ENCODE measurements at places on chromosomes 13 and 19.
A peak's percentile ranks its signal among the peaks of the same experiment; 100 is the strongest.

- H3K4me1 ChIP-seq = peaks cover 10% of the 10 kb centered on the region
- no peaks in the 10 kb centered on the region for H3K27me3 ChIP-seq
- no peaks in the 10 kb centered on the region for H3K36me3 ChIP-seq
- H3K27ac ChIP-seq = no peak overlapping the region
- no peak for DNase-seq
- no peak overlapping the region for H3K4me3 ChIP-seq
These were observed 15.3 kb downstream of the ATP7B start for GRCh38 chr13:51995677-51996551.

DNA sequence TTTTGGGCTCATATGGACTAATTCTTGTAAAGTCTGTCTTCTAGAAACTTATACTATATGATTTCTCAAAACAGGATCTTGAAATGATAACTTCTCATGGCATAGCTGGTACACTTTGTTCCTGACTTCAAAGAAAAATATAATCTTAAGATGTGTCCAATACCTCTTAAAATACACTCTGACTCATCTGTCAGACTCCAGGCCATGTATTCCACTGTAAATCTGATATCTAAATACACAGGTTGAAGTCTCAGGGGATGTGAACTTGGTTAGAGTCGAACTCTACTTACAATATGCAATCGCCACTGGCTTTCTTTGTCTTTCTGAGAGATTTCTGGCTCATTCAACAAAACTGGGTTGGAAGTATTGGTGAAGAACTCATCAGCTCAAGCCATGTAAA is 99.8 kb downstream of the LACC1 start:
- no peak for DNase-seq
- no peak overlapping the region for H3K4me3 ChIP-seq
- H3K27ac ChIP-seq = no peak overlapping the region
- no peaks in the 10 kb centered on the region for H3K27me3 ChIP-seq

DNA sequence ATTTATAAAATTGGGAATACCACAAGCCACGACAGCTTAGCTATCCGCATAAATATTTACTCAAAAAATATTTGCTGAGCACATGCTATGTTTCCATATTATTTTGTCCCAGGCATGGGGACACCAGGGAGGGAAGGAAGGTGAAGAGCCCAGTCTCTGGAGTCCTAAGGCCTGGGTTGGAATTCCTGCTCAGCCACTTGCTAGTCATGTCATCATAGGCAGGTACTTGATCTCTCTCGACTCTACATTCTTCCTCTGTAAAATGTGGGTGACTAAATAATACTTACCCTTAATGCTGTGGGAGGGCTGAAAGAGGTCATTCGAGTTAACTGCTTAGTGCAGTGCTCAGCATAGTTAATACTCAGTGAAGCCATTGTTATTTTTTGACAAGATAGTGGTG is 4.3 kb upstream of the RNASEH2B start:
- H3K27me3 ChIP-seq = no peaks in the 10 kb centered on the region
- H3K4me3 ChIP-seq = no peak overlapping the region
- no peak for DNase-seq
- no peaks in the 10 kb centered on the region for H3K36me3 ChIP-seq

DNA sequence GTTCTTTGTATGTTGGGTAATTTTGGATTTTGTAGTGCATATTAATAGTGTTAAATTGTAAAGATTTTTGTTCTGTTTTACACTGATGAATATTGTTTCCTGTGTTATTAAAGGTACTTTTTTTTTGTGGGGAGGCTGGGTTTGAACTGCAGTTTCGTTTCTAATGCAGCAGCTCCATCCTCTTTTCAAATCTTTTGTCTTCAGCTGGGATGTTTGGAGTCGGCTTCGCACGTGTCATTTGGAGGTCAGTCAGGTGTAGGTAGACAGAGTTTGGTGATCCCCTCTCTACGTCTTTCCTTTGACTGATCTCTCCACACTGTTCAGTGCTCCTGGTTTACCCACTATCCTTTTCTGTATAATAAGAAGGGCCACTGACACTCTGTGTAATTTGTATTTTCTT is 30.3 kb downstream of the TDRD3 start:
- no peaks in the 10 kb centered on the region for H3K4me1 ChIP-seq
- no peak for DNase-seq
- no peak overlapping the region for H3K27ac ChIP-seq

- DNase-seq = no peak
- no peaks in the 10 kb centered on the region for H3K4me1 ChIP-seq
- H3K27ac ChIP-seq = no peak overlapping the region
- no peak overlapping the region for H3K4me3 ChIP-seq
These were observed 56.8 kb downstream of the DNAJC15 start for GRCh38 chr13:43080199-43080598.

GRCh38 chr19:21210037-21210621 is 68.3 kb downstream of the ZNF431 start:
- H3K4me1 ChIP-seq = no peaks in the 10 kb centered on the region
- H3K4me3 ChIP-seq = peak overlapping the region; percentile 13
- no peaks in the 10 kb centered on the region for H3K27me3 ChIP-seq
- peak overlapping the region; percentile 2 for H3K27ac ChIP-seq

DNA sequence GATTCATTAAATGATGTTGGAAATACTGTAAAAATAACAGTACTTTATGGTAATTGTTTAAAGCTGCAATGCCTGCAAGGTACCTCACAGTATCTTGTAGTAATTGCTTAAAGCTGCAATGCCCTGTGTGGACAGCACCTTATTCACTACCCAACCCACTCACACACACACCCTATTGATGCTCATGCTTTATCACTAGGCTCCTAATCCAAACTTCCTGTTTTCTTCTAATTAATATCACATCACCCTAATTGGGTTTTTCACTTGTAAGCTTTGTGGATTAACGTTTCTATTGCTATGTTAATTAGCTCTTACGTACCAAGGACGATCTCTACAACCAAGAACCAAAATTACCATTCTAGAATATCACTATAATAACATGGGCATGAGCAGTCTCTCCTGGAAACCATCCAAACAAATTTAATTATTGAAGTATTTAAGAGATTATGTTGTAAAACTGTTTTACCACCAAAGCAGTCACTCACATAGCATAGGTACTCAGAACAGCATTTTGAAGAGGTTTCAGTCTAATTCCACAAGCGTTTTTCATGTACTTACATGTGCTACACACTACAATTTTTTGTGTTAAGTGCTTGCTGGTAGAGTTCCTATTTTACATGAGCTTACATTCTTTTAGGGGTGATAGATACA is 303.8 kb downstream of the PCDH9 start:
- no peak overlapping the region for H3K4me3 ChIP-seq
- no peaks in the 10 kb centered on the region for H3K36me3 ChIP-seq
- no peaks in the 10 kb centered on the region for H3K4me1 ChIP-seq
- no peak overlapping the region for H3K27ac ChIP-seq
- no peak for DNase-seq
- no peaks in the 10 kb centered on the region for H3K27me3 ChIP-seq

DNA sequence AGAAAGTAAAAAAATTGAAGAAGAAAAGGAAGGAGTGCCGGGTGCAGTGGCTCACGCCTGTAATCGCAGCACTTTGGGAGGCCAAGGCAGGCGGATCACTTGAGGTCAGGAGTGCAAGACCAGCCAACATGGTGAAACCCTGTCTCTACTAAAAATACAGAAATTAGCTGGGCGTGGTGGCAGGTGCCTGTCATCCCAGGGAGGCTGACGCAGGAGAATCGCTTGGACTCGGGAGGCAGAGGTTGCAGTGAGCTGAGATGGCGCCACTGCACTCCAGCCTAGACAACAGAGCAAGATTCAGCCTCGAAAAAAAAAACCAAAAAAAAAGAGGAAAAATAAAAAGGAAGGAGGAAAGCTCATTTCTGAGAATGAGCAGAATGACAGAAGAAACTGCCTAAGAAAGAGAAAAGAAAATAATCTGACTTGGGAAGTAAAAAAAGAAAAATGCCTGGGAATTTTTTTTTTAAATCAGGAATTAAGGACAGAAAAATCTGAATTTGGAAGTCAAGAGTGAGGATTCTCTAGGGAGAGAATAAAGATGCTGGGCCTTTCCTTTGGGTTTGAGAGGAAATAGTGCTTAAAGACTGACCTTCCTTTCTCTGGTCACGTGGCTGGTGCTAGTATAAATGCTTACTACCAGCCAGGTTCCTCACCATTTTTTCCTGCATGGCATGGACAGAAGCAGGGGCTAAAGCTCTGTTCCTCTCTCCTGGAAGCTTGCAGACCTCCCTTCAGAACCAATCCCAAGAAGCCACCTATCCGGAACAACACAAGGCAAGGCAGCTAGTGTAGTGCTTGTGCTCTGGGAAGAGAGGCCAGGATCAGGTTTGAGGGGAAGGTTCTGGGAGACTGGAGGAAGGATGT is at the start of gene FFAR2:
Gene FFAR2, plus strand, starts transcription at position 652 of the 864 bp plus-strand sequence. CDS start 1,458 bp downstream, outside the sequence.
- no peak within 1 kb of the TSS for H3K4me3 ChIP-seq
- no peaks in the 10 kb centered on the region for H3K4me1 ChIP-seq
- no peaks in the 10 kb centered on the region for H3K36me3 ChIP-seq
- H3K27me3 ChIP-seq = no peaks in the 10 kb centered on the region
- no peak for DNase-seq

DNA sequence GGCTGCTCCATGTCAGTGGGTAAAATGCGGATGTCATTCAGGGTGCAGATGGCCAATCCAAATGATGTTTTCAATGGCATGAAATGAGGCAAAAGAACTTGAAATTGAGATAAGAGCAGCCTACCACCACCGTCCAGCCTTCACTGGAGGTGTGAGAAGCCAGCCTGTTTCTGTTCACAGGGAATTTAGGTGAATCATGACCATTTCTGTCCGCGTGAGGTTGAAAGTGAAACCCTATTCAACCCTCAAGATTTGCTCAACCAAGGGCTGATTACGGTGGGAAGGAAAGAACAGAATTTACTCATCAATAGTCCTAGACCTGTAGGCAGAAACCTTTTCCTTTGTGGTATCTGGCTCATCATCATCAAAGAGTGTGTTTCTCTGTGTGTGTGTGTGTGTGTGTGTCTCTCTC is 370.7 kb downstream of the COG6 start:
- H3K4me3 ChIP-seq = no peak overlapping the region
- no peaks in the 10 kb centered on the region for H3K27me3 ChIP-seq
- DNase-seq = no peak

DNA sequence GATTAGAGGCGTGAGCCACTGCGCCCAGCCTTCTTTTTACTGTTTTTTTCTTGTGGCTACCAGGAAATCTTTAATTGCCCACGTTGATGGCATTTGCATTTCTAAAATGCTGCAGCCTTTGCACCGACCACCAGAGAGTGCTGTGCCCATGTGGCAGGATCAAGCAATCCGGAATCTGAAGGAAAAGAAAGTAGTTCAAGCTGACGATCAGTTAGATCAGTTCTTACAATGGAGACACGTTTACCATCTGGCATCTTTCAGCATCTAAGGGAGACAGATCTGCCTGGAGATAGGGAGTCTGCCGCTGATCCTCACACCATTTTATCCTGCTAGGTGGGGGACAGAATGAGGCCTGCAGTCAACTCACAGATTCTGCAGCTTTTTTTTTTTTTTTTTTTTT is 19.9 kb downstream of the TINCR start:
- H3K4me1 ChIP-seq = no peaks in the 10 kb centered on the region
- DNase-seq = peak; percentile 32
- no peaks in the 10 kb centered on the region for H3K36me3 ChIP-seq
- no peak overlapping the region for H3K27ac ChIP-seq
- no peak overlapping the region for H3K4me3 ChIP-seq

DNA sequence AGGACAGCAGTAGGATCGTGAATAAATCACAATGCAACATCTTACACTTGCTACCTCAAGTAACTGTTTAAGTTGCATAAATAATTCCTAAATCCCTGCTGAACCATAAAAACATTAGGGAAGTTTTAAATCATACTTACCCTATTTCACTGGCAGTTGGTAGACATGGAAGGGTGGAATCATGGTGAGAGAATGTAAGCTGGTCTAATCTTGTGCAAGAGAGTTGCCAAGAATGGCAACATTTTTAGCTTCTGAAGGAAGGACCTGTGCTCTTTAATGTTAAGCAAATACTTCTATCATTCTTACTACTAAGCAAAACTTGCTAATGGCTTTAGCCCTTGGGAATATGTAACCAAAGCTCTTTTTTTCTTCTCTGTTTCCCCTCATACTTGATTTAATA is 46.8 kb downstream of the MTUS2 start:
- no peaks in the 10 kb centered on the region for H3K27me3 ChIP-seq
- H3K36me3 ChIP-seq = no peaks in the 10 kb centered on the region
- H3K27ac ChIP-seq = no peak overlapping the region
- H3K4me1 ChIP-seq = no peaks in the 10 kb centered on the region
- no peak overlapping the region for H3K4me3 ChIP-seq

GRCh38 chr13:27662738-27663470 is 41.2 kb downstream of the POLR1D start:
- no peak overlapping the region for H3K27ac ChIP-seq
- peaks cover 10% of the 10 kb centered on the region for H3K36me3 ChIP-seq
- H3K4me3 ChIP-seq = no peak overlapping the region
- H3K4me1 ChIP-seq = no peaks in the 10 kb centered on the region
- DNase-seq = no peak

DNA sequence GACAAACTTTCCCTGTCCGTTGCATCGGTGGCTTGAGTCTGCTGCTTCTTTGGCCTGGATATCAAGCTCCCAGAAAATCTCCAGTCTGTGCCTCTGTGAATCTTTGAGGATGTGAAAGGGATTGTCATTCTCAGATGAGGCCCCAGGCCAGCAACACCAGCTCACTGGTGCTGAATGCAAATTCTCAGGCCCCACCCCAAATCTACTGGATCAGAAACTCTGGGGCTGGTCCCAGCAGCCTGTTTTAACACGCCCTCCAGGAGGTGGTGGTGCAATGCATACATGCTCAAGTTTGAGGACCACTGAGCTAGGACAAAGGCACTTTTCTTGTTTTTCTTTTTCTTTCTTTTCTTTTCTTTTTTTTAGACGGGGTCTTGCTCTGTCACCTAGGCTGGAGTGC is 23.6 kb downstream of the TNFSF11 start:
- H3K4me1 ChIP-seq = no peaks in the 10 kb centered on the region
- H3K27ac ChIP-seq = no peak overlapping the region
- H3K36me3 ChIP-seq = no peaks in the 10 kb centered on the region

GRCh38 chr19:4038057-4038456 is 28.6 kb downstream of the ZBTB7A start:
- H3K4me1 ChIP-seq = peaks cover 3% of the 10 kb centered on the region
- DNase-seq = no peak
- peaks cover 54% of the 10 kb centered on the region for H3K36me3 ChIP-seq

- peaks cover 89% of the 10 kb centered on the region for H3K27me3 ChIP-seq
- H3K27ac ChIP-seq = no peak overlapping the region
These were observed 30.7 kb downstream of the NFIX start for GRCh38 chr19:13025819-13026456.

- DNase-seq = peak; percentile 76
- H3K27ac ChIP-seq = no peak overlapping the region
- H3K4me1 ChIP-seq = no peaks in the 10 kb centered on the region
- no peaks in the 10 kb centered on the region for H3K36me3 ChIP-seq
- H3K4me3 ChIP-seq = no peak overlapping the region
These were observed 40.9 kb downstream of the C13orf42 start for GRCh38 chr13:51070005-51070649.

GRCh38 chr13:98096059-98096458 is 46.8 kb upstream of the FARP1 start:
- no peak overlapping the region for H3K4me3 ChIP-seq
- H3K36me3 ChIP-seq = no peaks in the 10 kb centered on the region
- no peaks in the 10 kb centered on the region for H3K27me3 ChIP-seq
- no peaks in the 10 kb centered on the region for H3K4me1 ChIP-seq

- no peak overlapping the region for H3K27ac ChIP-seq
- no peaks in the 10 kb centered on the region for H3K4me1 ChIP-seq
- H3K4me3 ChIP-seq = no peak overlapping the region
These were observed 168.1 kb downstream of the RBM26 start for GRCh38 chr13:79237981-79238380.
